ENCODE measurements at places on chromosomes 4 and X.

DNA sequence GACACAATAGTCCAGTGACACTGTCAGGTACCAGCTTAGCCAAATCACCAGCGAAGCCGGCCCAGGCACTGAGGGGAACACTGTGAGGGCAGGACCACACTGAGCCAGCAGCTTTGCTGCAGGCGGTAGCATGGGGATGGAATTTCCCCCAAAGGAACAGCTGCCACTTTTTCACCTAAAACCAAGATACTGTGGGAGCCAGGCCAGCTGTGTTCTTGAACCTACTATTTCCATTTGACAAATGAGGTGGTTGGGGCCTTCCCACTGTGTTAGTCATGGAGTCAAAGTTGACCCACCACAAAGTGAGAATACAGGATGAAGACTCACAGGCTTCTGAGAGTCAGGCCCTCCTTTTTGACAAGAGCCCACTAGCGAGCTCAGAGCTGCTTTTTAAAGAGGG is 70.7 kb upstream of the SH3RF1 start:
- DNase-seq: no peak

GRCh38 chrX:108091878-108092291 is 307 bp downstream of the ATG4A start:
- no peak for DNase-seq

GRCh38 chr4:106507440-106507839 is 138.9 kb upstream of the GIMD1 start:
- no peak for DNase-seq

- DNase-seq: no peak
These were observed 2.9 kb downstream of the TMSB4X start for GRCh38 chrX:12977761-12978204.

GRCh38 chrX:103254921-103255493 is at the start of gene TCEAL8:
TSS of gene TCEAL8 (minus strand) at chrX:103255155. CDS start at chrX:103253979, 1,176 bp downstream.
- DNase-seq: peak; percentile 89

DNA sequence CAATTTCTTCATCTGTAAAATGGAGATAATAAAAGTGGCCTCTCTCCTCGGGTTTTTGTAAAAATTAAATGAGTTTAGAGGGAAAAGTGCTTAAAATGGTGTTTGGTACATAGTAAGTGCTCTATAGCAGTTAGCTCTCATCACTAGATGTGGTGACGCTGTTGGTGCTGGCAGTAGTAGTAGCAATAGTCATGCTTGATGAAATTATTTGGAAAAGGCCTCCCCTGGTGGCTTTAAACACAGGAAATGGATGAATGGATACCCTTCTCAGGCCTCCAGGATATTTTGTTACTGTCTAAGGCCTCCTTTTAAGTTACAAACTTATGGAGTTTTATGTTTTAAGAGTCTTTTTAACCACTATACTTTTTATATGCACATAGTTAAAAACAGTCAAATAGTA is 142.9 kb downstream of the CBR4 start:
- no peak for DNase-seq

- DNase-seq: no peak
These were observed 25.0 kb upstream of the CWH43 start for GRCh38 chr4:48960988-48961635.

- DNase-seq: no peak
These were observed 127.4 kb downstream of the ZNF330 start for GRCh38 chr4:141348125-141348524.

- no peak for DNase-seq
These were observed 481.8 kb downstream of the GRXCR1 start for GRCh38 chr4:43374216-43374751.

DNA sequence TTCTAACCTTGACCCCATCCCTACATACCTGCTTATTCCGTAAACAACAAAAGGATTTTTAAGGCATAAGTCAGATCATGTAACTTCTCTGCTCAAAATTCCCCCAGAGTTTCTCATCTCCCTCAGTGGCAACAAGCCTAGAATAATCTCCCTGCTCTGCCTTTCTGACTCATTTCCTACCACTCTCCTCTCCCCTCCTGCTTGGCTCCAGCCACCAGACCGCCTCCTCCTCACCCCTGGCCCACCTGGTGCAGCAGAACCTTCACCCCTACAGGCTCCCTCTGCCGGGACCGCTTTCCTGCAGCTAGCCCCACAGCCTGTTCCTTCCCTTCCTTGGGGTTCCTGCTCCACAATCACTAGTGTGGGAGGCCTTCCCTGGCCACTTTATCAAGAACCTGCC is 32.1 kb downstream of the TSPAN5 start:
- no peak for DNase-seq

- DNase-seq: no peak
These were observed 97.2 kb upstream of the ACSL4 start for GRCh38 chrX:109830157-109830703.

DNA sequence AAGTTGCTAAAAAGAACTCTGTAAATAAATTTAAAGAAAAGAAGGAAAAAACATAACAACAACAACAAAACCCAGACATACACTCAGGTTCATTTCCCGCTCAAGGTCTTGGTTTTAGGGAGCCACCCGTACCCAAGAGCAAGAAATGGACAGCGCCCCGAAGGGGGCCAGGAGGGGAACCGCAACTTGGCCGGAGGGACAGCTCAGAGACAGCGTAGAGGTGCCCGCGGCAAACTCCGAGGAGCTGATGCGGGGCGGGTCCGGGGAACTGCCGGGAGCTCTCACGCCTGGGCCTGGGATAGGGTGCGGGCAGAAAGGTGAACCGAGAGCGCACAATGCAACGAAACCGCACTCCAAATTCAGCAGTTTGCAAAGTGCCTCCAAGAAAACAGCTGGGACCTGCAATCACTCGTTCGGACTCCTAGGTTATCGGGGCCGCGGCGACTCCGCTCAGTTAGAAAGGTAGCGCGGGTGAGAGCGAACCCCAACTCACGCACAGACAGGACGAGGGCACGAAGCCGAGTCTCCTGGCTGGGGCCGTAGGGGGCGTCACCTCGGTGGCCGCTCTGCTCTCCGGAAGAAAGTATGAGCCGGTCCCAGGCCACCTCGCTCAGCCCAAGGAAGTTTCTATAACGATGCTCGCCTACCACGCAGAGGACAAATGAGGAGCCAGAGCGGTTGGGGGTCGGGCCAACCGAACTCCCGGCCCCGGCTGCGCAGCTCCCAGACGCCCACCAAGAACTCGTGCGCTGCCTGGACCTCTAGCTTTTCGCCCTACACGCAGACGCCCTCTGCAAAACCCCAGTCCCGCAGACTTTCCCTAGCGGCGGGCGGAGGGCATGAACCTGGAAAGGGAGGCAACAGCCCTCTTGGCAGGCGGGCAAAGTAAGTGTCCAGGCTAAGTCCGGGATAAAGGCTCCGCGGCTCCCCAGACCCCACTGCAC is 1.4 kb downstream of the NDNF start:
- peak; percentile 59 for DNase-seq

- no peak for DNase-seq
These were observed 108.4 kb downstream of the LINC00632 start for GRCh38 chrX:140817943-140818342.

DNA sequence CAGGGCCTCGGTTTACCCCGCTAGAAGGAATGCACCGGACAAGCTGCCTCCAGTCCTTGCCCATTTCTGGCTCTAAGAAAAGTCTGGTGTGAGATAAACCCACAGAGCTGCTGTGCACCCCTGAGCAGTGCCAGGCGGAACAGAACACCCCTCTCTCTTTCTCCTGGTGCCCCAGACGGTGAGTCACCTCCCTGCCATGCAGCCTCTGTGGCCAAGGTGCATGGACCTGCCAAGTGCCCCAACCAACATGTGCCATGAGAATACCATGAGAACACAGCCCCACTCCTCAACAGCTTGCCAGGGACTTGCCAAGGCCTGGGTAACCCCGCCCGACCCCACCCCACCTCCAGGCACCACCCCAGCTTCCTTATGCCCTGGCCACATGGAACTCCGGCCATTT is 47.7 kb upstream of the MAN2B2 start:
- DNase-seq: no peak

DNA sequence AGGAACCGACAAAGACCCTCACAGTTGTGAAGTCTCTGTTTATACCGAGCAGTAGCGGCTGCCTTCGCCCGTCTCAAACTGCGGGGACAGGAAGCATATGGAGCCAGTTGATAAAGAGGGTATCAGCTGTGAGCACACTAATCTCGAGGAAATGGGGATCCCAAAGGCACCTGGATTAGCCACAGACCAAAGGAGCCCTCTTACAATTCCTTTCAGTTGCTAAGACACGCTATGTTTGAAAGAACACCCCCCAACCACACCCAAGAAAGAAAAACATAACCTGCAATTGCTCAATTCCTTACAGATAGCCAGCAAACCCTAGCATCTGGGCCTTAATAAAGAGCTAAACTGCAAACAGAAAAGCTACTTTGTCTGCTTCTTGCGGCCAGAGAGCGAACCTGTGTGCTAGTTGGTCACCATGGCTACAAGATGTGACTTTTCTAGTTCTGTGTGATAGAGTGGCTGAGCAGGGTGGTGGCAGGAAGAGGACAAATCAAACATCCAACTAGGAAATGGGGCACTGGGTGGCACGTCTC is 23.3 kb upstream of the CHRNA9 start:
- no peak for DNase-seq

DNA sequence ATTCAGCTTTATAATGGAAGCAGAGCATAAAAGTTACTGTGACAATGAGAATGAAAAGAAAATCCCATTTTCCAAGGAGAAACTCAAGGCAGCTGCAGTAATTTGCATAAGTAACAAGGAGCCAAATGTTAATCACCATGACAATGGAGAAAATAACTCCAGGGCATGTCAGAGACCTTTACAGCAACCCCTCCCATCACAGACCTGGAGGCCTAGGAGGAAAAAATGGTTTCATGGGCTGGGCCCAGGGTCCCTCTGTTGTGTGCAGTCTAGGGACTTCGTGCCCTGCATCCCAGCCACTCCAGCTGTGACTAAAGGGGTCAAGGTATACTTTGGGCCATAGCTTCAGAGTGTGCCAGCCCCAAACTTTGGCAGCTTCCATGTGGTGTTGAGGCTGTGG is 223.5 kb downstream of the NPFFR2 start:
- DNase-seq: no peak

- no peak for DNase-seq
These were observed 3.5 kb upstream of the DDX60L start for GRCh38 chr4:168483811-168484210.

Measured in sciatic nerve (tissue), 2 donors.